ENCODE measurements at places on chromosomes 2 and 18.

DNA sequence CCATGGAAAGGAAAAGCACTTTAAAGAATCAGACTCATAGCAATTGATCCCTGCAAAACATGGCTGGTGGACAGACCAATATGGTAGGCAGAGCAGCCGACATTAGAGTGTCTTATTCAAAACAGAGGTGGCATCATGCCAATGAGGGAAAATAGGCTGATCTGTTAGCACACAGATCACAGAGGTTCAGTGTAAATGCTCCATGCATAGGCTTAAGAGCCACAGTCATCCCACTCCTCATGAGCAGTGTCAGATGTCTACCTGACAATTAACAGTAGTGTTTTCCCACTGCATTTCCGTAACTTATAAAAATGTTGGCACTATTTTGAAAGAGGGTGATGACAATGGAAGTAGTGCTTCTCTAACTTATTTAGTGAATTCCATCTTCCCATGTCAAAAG is 86.7 kb downstream of the SPATS2L start:
- no peak for DNase-seq

GRCh38 chr2:102978091-102978490 is 216.3 kb downstream of the TMEM182 start:
- no peak for DNase-seq

DNA sequence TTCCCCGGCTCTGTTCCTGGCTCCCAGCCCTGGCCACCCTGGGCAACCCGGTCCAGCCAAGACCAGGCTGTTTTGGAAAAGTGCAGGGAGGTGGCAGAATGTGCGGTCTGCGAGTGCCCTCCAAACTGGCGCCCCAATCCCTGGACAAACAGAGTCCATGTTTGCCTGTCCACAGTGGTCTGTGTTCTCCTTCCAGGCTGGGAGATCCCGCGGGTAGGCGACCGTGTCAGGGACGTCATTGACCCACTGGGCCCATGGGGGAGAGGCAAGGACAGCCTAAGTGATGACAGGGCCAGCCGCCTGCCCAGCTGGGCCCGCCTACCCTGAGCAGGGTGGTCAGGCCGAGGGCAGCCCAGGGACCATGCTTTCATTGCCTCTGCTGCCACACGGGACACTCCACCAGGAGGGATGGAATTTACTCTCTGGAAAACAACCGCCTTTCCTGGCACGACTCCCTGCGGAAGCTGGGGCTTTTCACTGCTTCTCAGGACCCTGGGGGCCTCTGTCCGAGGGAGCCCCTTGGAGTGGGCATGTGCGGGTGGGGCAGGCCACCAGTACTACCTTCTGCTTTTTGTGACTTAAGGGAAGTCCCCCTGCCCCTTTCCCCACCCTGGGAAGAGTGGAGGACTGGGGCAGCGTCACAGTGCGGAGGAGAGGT is 20.1 kb downstream of the CYP26B1 start:
- DNase-seq = no peak

DNA sequence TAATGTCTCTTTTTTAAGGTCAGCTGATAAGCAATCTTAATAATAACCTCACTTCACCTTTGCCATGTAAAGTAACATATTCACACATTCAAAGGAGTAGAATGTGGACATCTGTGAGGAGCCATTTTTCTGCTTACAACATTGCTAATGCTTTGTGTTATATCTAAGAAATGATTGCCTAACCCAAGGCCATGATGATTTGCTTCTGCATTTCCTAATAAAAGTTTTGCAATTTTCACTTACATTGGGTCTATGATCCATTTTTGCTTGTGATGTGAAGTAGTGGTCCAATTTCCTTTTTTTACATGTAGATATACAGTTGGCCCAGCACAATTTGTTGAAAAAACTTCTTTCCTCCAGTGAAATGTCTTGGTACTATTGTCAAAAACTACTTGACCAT is 22.0 kb downstream of the RELCH start:
- DNase-seq = no peak
